Skin of body (tissue), 3 donors: ENCODE measurements at places on chromosomes 16 and 17.

GRCh38 chr17:29021226-29021625 is 15.4 kb upstream of the SEZ6 start:
- DNase-seq = no peak

- no peak for DNase-seq
These were observed 8.2 kb downstream of the PLCD3 start for GRCh38 chr17:45123930-45124796.

DNA sequence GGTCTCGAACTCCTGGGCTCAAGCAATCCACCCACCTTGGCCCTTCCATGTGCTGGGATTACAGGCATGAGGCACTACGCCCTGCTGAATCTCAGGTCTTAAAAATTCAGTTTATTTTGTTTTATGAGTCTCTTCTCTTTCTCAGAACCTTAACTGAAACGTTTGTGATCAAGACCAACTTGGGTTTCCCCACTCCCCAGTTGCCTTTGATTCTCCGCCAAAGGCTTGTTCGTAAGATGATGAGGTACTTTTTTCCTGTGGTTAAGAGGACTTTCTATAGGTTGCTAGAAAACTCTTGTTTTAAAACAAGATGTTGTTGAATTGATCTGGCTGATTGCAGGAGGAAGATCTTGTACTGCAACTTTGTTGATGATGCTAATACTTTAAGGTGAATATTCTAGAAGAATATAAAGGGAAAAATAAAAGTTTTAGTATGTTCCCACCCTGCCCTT is 11.7 kb downstream of the ABCC1 start:
- DNase-seq = no peak

GRCh38 chr16:31090540-31090939 is 1.8 kb upstream of the PRSS53 start:
- DNase-seq = no peak

DNA sequence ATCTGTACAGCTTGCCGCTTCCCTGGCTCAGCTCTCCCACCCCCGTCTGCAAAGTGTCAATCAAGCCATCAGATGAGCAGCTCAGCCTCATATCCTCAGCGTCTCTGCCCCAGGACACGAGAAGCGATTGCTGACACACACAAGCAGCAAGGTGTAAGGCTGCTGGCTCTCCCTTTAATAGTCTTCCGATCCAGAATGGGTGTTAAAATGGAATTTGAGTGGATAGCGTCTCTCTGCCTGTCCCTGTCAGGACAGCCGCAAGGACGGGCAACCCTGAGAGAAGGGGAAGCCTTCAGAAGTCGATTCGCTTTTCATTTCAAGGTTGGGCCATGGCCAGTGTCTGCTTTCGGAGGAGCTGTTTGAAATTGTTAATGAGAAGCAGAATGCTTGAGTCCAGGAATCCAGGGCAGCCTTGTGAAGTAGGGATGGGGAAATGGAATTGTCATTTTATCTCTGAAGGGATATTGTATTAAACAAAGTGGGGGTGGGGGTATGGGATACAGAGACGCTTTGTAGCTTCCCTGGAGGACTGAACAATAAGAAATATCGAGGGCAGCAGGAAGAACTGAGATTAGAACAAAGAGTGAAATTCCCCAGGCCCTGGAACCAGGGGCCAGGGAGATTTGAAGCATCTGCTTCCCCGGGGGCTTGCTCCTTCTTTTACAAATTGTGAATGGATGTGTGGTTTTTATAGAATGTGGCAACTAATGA is 4.7 kb upstream of the PIPOX start:
- DNase-seq = no peak

DNA sequence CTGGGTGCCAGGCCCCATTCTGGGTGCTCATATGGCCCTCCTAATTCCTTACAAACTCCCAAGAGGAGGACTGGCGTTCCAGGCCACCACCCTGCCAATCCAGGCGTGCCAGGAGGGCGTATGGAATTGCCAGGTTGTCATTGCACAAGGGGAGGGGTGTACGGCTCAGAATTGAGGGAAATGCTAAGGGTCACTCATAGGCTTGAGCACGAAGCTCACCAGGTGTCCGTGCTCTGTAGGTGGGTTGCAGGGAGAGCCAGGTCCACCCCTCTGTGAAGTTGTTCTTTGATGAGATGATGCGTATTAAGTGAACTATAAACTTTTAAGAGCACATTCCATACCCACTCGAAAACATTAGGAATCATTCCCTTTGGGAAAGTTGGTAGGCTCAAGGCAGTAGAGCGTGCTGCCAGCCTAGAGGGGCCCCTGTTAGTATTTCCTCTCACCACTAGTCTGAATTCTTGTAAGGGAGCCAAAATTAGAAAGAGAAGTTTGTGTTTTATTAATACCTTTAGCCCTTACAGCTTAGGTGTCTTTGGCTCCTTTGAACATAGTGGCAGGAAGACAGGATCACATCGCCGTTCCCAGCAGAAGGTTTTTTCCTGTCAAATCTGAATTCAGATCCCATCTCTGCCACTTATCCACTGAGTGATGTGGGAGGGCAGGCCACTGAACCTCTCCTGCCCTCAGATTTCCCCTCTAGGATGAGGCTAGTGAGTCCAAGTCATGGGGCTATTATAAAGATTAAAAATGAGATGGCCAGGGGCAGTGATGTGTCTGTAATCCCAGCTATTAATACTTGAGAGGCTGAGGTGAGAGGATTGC is 38.7 kb upstream of the NFAT5 start:
- DNase-seq = no peak

DNA sequence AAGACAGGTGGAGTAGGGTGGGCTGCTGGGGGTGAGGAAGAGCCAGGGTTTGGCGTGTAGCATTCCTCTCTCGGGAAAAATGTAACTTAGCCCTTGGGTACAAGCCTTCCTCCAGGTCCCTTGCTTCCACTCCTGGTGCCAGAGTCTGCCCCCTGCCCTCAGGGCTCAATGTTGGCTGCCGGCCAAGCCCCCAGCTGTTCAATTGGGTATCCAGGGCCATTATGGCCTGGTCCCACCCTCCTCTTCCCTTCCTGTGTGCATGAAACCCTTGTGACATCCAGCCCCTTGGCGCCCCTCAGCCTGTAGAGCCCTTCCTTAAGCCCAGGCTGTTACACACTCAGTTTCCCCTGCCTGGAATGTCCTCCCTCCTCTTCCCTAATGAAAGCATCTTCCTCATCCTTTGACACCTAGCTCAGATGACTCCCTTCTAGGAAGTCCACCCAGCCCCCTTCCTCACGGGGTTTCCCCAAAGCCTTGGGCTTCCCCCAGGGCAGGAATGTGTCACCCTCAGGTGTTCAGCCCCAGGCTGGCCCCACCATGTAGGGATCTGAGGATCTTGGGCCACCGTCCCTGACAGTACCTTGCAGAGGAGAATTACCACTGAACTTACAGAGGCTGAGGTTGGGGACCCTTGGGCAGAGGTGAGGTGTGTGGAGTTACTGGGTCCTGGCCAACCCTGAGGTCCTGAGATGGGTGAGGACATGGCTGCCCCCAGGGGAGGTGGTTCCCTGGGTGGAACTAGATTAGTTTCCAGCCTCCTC is 30.0 kb downstream of the B9D1 start:
- no peak for DNase-seq

DNA sequence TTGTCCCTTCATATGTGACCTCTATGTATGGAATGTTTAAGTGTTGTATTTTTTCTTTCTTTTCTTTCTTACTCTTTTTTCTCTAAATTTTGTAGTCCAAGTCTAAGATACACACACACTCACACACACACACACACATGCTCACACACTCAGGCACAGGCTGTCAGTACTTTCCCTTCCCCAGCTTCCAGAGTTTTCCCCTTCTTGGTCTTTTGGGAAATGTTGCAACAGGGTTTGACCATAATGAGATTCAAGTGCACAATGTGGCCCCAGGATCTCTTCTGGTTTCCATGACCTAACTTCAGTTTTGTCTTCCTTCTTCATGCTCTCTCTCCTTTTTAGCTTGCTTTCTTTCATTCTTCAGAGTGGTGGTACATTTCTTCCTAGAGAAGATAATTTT is 289.8 kb upstream of the FOXF1 start:
- DNase-seq = no peak

GRCh38 chr17:13346081-13346533 is 255.6 kb downstream of the HS3ST3A1 start:
- DNase-seq = no peak

- no peak for DNase-seq
These were observed 5.6 kb upstream of the CIITA start for GRCh38 chr16:10871157-10871991.
